ENCODE measurements at places on chromosomes 12 and 14.

DNA sequence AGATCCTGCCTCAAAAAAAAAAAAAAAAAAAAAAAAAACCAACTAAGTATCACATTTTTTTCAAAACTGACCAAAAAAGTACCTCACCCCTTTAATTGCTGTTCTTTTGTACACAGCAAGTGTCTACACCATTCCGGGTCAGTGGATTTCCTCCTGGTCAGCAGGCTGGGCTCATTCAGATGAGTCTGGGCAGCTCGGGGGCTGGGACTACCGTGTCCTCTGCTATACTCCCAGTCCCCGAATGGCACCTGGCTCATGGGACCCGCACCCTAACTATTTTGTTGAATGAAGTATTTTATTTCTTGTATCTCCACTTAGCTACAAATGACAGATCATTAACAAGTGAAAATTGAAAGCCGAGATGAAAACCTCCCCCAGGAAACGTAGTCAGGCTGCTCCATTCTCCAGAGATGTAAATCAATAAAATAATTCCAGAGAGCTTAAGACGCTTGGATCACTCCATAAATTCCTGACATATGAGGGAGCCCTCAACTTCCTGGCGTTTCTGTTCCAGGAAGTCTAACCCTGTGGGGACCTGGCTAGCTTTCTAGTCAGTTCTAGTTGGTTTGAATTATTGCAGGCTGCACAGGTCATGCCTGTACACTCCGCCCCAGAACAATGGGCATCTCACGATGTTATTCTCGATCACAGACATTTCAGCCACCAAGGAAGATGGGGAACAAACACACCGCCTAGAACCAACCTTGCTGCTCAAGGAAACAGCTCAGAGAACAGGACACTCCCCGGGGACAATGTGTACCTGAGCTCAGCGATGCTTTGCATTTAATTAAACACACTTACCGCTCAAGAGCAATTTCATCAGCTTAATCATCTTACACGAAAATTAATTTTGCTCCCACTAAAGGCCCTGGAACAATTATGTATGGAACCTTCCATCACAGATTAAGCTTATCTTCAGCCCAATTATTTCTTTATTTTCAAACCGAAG, 76.3 kb downstream of the RIMBP2 start:
- DNase-seq, result no peak

DNA sequence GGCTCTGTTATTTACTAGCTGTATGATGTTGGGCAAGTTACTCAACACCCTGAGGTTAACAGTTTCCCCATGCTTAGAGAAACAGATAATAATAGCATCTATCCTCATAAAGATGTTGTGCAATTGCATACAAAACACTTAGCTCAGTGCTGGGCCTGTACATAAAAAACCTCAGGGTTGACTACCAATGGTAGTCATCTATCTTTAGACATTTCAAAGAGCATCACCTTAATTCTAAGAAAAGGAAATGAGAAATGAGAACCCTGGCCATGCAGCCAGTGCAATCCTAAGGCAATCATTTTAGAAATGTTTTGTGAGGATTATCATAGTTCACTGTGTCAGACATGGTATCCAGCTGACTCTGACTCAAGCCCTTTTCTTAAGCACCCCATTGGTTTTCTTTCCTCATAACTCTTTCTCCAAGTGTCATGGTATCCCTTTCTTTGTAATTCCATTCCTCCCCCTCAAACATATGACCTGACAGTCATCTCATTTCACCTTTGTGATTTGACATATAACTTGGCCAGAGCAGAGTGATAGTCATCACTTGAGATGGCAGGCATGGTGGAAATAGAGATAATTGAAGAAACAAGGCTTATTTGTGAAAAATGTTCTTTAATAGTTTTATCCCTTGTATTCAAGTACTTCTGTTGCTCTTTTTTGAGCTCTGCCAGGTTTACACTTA, 29.5 kb upstream of the OSBPL8 start:
- no peak for DNase-seq

DNA sequence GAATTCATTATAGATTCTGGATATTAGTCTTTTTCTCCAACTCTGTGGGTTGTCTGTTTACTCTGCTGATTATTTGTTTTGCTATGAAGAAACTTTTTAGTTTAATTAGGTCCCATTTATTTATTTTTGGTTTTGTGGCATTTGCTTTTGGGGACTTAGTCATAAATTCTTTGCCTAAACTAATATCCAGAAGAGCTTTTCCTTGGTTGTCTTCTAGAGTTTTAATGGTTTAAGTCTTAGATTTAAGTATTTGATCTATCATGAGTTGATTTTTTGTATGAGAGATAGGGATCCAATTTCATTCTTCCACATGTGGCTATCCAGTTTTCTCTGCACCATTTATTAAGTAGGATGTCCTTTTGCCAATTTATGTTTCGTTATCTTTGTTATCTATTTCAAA, 683.4 kb upstream of the FBXO33 start:
- DNase-seq, result no peak

- peak; percentile 17 for DNase-seq
Observed at GRCh38 chr14:51094282-51094821, 553 bp downstream of the TRIM9 start.

DNA sequence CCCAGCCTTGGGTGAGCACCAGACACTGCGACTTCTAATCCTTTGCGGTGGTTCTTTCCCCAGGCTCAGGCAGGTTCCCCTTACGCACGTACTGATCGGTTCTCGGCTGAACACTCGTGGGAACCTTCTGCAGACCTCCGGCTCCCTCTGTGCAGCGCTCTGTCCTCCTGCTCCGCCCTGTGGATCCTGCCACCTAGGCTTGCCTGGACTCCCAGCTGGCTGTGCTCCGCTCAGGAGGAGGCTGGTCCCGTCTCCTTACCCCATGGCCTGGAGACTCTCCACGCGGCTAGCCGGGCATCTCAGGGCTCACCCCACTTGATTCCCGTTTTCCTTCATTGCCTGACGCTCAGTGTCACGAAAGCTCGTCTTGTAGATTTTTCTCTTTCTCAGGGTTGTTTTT, 34.7 kb downstream of the TNFAIP2 start:
- no peak for DNase-seq

DNA sequence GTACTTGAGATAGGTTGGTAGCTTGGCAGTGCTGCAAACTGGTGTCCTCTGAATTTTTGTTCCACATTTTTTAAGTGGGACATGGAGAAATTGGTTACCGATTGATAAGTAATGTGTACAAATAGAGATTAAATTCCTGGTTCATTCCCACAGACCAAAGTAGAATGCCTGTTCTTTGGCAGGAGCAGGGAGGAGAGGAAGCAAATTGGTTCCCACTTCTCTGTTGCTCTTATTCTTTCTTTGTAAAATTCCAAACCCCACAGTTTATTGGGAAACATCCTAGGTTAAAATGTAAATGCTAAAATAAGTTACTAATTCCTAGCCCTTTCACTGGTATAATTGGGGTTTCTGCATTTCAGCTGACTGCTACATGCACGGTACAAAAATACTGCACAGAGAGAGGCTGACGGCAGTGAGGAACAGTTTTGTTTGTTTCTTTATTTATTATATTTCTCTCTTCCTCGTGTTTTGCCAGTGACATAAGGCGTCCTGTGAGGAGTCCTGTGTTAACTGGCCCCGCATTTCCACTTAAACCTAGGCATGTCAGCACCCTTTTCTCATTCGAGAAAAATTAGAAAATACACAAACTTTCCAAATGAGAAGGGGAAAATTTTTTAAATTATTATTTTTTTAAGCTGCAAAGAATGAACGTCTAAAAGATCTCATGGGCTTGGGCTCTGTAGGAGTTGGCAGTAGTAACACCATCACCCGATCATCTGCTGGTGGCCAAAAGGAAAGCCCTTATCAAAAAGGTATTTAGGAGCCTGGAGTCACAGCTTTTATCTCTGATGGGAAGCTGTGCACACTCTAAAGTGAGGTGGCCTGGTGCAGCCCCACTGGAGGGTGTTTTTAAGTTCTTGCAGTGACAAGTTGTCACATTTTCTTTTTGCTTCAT, 25.4 kb upstream of the BCL7A start:
- DNase-seq, result no peak

GRCh38 chr12:124109760-124110159, 136.7 kb downstream of the ZNF664 start:
- DNase-seq, result no peak

GRCh38 chr12:132150780-132151144, 6.5 kb downstream of the NOC4L start:
- DNase-seq, result no peak

DNA sequence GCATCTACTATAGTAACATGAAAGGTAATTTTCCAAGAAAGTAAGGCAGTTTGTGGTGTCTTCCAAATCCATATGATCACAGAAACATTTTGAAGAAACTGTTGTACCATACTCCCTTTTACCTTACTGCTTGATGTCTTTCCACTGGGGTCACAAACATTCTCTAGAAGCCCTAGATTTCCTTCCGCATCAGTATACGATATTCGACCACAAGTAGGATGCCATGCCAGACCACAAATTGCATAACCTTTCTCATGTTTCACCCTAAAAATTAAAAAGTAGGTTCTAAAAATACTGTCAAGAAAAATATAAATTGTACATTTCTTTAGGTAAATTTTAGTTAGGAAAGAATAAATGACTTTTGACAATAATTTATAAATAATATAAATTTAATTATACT, 26.5 kb downstream of the WDHD1 start:
- no peak for DNase-seq

DNA sequence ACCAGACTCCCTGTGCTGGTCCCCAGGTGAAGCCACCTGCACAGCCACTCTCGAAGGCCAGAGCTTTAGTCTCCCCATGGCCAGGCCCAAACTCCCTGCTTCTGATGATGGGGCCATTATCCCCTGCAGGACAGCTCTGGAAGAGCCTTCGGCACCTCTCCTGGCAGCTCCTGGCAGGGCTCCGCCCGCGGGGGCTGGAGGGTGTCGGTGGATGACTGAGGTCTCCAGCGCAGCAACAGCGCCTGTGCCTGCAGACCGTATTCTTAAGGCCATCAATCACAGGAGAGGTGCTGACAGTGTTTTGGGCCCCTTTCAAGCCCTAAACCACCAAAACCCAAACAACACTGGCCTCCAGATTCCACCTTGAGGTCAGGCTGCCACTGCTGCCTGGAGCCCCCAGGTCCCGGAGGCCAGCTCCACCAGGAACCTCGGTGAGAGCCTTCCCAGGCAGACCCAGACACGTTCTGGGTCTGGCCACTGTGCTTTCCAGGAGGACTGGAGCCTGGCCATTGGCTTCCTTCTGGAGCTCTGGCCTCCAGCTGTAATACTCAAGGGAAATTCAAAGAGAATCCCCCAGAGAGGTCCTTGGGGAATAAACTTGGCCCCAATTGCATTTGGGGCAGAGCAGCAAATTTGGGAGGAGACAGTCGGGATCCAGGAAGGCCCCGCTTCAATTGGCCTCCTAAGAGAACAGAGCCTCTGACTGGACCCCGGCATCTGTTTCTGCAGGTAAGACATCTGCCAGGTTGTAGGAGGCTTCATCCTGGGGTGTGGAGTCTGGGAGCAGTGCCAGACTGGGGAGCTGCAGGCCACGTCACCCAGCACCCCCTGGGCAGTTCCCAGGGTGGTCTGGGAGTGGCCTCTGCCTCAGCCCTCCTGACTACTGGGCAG, 210.6 kb upstream of the RTL1 start:
- no peak for DNase-seq

- DNase-seq, result no peak
Observed at GRCh38 chr12:51986834-51987233, 19.9 kb upstream of the TAMALIN start.

DNA sequence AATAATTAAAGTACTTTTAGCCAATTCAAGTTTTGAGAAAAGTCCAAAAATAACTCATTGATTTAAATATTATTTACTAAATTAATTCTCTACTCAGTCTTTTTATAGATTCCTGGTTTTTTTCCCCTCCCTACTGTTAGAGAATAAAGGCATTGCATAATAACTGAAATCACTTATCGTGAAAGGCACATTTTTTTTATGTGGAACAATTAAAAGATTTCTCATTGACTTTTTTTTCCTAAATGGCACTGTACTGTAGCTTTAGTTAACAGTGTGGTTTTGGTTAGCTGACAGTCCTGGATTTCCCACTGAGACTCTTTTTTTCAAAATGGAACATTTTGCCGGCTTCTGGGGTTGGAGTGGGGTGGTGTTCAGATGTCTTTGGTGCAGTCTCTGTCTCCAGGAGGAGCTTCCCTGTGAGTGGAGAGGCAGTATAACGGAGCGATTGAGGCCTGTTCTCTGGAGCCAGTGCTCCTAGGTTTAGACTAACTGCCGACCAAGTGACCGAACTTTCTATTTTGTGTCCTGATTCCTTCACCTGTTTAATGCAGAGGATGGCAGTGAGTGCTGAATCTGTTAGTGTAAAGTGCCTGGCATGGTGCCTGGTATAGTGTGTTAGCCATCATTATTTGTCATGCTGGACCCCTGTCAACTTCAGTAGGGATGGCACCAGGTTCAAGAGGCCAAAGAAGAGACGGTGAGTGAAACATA, 117.7 kb downstream of the ADCK1 start:
- no peak for DNase-seq

DNA sequence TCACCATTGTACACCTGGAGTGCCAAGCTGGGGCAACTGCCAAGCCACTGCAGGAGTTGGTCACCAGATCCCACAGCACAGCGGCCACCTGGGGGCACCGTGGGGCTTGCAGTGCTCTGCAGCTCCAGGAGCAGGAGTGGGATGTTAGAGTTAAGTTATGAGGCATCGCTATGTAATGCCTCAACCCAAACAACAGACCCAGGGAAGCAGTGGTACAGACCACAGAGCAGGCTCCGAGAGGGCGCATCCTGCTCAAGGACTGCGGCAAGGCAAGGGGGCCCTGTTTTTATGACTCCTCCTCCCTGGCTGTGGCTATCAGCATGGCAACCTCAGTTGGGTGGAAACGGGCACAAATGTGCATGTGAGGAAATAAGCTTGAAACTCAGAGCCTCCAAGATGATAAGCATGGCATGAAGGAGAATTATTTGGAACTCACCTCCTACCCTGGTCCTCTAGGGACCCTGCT, 63.1 kb downstream of the ARL6IP4 start:
- DNase-seq, result peak; percentile 77

DNA sequence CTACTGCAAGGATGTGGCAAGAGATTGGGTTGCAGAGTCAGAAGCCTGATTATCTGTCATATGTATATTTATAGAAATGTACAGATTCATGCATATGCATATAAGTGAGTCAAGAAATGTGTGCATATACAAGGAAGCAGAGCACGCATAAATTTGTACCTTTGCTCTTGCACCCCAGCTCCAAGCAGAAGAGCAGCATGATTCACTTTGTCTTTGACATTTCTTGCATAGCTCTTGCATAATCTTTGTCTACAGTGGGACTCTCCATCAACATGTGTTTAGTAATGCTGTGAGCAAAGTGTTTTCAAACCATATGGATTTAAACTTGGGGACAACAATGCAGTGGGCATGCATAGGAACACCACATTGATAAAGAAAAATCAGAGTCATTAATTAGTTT, 330.7 kb upstream of the DCN start:
- DNase-seq, result no peak

DNA sequence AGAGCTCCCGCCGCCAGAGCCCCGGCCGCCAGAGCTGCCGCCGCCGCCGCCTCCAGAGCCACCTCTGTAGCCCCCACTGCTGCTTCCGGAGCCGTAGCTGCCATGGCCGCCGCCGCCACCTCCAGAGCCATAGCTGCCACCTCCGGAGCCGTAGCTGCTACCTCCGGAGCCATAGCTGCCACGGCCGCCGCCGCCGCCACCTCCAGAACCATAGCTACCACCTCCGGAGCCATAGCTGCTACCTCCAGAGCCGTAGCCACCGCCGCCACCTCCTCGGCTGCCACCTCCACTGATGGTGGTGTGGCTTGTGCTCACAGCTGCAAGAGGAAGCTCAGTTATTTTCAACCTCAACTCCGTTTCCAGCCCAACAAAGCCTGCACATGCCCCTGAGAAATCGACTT, 4.9 kb downstream of the KRT1 start:
- DNase-seq, result no peak

GRCh38 chr14:100138082-100138787, 21.2 kb downstream of the DEGS2 start:
- DNase-seq, result no peak

GRCh38 chr12:45730084-45730347, 510 bp downstream of the ARID2 start:
- peak; percentile 57 for DNase-seq

Data from stimulated activated CD4-positive, alpha-beta T cell treated with anti-CD3 and anti-CD28 coated beads, Interleukin-4, amount 100 ng/mL, for 1 hour (primary cell).